ENCODE measurements at places on chromosomes 12 and 14.
A peak's percentile ranks its signal among the peaks of the same experiment; 100 is the strongest.

- peak; percentile 72 for DNase-seq
Measured at GRCh38 chr12:4273652-4274395, at the start of gene CCND2. CCND2 (plus strand) TSS chr12:4273762; CDS start chr12:4274041, 279 bp downstream.

DNA sequence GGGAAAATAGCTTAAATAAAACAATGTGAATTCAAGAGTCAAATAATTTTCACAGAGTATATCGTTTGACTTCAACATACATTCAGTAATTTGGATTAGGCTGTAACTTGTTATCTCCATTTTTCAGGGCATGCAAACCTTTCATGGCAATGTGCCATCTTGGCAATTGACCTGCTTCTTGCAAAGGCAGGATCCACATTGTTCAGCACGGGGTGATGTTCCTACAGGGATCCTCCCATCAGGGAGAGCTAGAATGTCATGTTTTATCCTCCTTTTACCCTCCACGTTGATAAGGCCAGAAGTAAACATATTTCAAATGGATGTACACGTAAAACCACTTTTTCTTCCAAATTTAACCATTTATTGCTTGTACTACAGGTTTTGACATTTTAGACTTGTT, 314.4 kb downstream of the GALC start:
- no peak for DNase-seq

- no peak for DNase-seq
Measured at GRCh38 chr14:68730811-68731425, 61.9 kb downstream of the ZFP36L1 start.

DNA sequence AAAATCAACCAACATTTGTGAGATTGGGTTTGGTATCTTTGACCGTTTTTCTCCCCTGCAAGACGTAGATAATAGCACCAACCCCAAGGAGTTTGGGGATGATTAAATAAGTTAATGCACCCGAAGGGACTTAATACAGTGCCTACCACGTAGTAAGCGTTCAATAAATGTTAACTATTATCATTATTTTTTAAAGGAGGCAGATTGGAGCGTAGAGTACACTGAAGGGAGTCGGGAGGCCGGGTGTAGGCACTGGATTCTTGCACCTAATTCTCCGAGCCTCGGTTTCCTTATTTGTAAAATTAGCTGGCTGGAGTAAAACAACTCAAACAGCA, 367 bp upstream of the FRS2 start:
- DNase-seq, result no peak

GRCh38 chr12:124293286-124294003, 1.4 kb upstream of the RFLNA start:
- DNase-seq, result no peak

GRCh38 chr12:121232163-121232562, 22.2 kb downstream of the P2RX4 start:
- DNase-seq, result no peak

DNA sequence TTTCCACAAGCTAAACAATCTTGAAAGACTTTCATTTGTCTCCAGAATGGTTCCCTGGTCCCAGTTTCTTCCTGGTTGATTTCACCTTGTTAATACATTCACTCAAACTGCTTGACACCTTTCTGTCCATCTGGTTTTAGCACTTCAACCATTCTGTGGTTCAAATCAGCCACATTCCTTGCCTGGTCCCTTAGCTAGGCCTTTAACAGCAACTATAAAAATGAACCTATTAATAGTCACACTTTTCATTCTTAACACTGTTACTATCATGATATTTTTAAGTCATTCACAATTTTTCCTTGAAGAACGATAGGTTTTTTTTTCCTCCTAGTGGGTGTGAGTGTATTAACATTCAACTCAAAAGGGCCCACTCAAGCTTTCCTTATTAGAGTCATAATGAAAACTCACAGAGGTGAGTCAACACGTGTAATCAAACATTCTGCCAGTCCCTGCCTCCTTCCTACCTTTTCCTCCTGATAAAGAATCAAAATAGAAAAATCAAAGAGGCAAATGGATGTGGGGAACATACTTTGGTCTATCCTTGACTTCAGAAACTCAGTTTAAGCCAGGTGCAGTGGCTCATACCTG, 34.4 kb upstream of the CCNT1 start:
- DNase-seq, result no peak

- DNase-seq, result no peak
Measured at GRCh38 chr14:37275963-37276362, 78.2 kb downstream of the MIPOL1 start.

DNA sequence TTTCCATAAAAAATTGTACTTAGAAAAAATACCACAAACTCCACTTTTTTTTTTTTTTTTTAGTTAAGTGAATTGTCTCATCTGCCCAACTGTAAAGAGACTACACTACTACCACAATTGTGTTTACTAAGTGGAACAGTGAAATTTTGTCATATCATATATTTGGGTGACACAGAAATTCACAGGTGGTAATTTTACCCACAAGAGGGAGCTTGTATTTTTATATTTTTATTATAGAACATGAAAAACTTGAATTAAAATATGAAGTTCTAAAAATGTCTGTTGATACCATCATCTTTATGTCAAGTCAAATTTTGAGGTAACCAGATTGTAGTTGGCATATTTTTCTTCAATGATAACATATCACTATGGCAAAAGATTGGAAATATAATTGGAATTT, 329.4 kb upstream of the SOX5 start:
- DNase-seq, result no peak

DNA sequence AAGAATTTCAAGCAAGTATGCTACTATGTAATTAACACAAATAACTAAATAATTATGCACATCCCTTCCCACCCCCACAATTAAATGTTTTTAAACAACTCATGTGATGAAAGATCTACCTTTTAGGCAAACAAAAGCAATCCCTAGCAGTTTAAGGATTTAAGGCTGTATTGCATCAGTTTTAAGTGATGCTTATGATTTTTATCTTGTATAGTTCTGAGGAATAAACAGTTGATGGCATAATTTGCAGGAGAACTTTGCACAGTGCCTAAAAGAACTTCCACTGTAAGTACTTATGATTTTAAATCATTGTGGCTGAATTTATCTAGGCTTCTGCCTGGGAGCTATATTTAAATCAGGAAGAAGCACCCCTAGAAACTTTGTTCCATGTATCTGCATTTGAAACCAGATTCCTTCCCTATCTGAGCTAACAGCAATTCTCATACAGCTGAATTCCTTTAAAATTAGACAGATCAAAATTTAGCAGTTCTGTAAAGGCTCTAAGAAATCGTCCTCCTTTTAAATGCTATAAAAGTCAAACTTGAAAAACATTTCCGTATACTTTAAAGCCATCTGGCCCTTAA, 388.6 kb downstream of the BCAT1 start:
- no peak for DNase-seq

GRCh38 chr12:52279422-52280318, 5.2 kb downstream of the KRT86 start:
- peak; percentile 1 for DNase-seq

- no peak for DNase-seq
Measured at GRCh38 chr14:104892531-104893434, 27.7 kb downstream of the CEP170B start.

DNA sequence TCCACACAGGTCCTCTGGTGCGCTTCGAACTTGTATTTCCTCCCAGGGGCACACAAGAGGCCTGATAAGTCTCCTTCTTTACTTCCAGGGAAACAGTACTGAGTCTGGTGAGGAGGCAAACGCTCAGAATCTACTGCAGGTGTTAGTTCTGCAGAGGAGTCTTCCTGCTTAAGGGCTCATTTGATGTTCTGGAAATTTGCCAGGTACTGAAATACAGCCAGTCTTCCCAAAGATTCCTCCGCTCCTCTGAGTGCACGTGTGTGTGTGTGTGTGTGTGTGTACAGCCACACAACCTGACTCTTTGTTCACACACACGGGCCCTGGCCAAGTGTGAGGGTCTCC, 92.0 kb downstream of the FBXL14 start:
- DNase-seq, result no peak

DNA sequence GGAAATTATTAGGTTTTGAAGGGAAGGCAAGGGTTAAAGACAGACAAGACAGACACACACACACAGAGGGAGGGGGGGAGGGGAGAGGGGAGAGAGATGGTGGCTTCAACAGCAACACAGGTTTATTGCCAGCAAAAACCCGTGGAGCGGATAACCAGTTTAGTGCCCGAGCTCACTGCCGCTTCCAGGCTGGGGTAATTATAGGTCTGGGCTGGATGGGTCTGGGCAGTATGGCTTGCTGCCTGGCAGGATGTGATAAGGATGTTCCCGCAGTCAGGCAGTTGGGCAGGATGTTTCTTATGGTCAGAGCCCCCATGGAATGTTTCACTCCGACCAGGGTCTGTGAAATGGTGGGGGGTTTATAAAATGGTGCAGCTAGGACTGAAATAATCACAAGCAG, 4.4 kb upstream of the TDRD9 start:
- DNase-seq, result no peak

GRCh38 chr14:100375266-100375962, 52.3 kb downstream of the SLC25A47 start:
- peak; percentile 62 for DNase-seq

- DNase-seq, result peak; percentile 49
Measured at GRCh38 chr12:7460375-7461259, 16.7 kb upstream of the CD163L1 start.

DNA sequence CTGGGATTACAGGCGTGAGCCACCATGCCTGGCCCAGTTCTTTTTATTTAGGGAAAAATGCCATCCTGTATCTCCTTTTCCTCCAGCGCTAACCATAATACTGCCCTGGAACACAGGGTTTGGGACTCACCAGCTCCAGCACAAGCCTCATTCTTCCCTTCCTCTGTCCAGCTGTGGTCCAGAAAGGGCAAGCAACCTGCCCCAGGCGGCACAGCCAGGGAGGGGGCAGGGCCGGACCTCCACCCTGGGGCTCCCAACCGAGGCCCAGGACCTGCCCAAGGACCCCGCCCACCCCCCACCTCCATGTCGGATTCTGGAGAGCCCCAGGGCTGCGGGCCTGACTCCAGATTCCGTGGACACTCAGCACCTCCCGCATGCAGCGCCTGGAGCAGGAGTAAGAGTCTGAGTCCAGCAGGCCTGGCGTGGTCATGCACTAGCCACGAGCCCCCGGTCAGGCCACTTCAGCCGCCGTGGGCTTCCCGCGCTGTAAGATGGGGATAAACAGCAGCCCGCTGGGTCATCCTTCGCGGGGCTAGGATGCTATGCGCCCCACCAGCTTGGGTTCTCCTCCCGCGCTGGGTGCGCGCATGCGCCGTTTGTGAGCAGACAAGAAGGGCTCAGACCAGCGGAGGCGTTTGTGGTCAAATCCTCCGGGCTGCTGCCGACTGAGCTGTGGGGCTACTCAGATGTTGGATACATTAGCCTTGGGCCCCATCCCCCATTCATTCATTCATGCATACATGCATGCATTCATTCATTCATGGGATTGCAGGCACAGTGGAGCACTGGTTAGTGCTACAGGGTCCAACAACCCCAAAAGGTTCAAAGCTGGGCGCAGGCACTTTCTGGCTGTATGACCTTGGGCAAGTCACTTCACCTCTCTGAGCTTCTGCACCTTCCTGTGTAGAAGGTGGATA, 16.3 kb downstream of the TMEM119 start:
- DNase-seq, result no peak

GRCh38 chr14:68253878-68254528, 434.4 kb downstream of the RAD51B start:
- no peak for DNase-seq

- DNase-seq, result no peak
Measured at GRCh38 chr12:29889737-29890136, 106.0 kb upstream of the TMTC1 start.

DNA sequence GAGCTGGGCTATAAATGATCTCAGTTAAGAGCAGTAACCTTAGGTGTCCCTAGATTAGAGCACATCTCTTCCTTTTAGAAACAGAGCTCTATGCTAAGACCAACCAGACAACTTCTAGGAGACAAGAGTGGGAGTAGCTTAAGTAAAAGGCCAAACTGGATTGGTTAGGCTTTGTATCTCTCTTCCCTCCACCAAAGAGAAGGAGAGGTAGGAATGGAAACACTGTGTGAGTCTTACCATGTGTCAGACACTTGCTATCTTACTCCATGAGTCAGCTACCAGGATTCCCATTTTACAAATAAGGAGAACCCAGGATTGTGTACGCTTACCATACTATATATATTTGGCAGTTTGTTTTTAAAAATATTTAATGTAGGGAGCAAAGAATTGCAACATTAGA, 122.9 kb downstream of the PAX9 start:
- DNase-seq, result no peak

- no peak for DNase-seq
Measured at GRCh38 chr14:66359500-66359899, 126.7 kb upstream of the CCDC196 start.

GRCh38 chr12:25322351-25322750, 71.6 kb upstream of the KRAS start:
- no peak for DNase-seq

DNA sequence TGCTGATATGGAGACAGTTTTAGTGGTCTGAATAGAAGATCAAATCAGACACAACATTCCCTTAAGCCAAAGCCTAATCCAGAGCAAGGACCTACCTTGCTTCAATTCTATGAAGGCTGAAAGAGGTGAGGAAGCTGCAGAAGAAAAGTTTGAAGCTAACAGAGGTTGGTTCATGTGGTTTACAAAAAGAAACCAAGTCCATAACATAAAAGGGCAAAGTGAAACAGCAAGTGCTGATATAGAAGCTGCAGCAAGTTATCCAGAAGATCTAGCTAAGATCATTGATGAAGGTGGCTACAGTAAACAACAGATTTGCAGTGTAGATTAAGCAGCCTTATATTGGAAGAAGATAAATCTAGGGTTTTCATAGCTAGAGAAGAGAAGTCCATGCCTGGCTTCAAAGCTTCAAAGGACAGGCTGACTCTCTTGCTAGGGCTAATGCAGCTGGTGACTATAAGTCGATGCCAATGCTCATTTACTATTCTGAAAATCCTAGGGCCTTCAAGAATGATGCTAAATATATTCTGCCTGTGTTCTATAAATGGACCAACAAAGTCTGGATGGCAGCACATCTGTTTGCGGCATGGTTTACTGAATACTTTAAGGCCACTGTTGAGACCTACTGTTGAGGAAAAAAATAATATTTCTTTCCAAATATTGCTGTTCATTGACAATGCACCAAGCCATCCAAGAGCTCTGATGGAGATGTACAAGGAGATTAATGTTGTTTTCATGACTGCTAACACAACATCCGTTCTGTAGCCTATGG, 361.0 kb downstream of the DPF3 start:
- no peak for DNase-seq

DNA sequence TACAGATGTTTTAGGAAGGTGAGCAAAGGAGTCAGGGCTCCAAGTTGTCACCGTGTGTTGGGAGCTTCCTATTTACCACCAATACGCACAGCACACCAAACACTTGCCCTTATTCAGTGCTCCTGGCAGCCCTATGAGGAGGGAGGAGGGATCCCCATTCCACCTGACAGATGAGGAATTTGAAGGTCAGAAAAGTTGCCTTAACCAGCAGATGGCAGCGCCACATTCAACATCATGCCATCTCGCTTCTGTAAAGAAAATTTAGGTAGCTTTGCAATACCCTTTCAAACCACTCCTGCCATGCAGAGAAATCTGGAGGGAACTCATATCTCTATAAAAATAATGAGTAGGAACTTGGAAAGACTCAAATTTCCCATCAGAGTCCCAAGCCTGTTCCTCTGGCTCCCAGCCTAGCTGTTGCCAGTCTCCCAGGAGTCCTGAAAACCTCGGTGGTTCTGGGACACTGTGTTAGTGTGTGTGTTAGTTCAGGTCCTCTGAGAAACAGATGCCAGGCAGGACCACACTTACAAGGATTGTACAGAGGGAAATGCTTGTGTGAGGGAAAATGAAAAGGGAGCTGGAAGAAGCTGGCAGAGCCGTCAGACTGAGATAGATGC, 410.5 kb downstream of the MED13L start:
- DNase-seq, result no peak
